Stimulated activated CD8-positive, alpha-beta memory T cell treated with anti-CD3 and anti-CD28 coated beads, Interleukin-4, amount 100 ng/mL, for 48 hours (primary cell): ENCODE measurements at places on chromosomes 3 and 15.

GRCh38 chr3:53065841-53066480, 20.1 kb upstream of the SFMBT1 start:
- no peak for DNase-seq

- peak; percentile 90 for DNase-seq
Observed at GRCh38 chr15:31391687-31392671, 65.3 kb downstream of the KLF13 start.

DNA sequence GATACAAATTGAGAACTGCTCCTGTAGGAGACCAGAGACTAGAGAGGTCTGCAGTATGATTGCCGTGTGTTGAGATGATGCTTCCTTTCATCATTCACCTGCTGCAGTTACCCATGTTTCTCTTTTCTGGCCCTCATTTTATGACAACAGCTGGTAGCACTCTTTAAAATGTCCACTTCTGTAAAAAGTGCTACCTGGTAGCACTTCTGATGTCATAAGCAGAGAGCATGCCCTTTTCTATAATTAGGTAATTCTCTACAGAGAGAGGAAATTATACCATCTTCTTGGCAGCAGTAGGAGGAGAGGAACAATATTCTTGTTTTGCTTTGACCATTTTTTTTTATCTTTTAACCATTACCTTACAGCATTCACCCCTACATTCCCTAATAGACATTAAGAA, 123.8 kb downstream of the PPM1L start:
- DNase-seq: no peak

- no peak for DNase-seq
Observed at GRCh38 chr15:75994220-75994619, 18.0 kb downstream of the NRG4 start.

- no peak for DNase-seq
Observed at GRCh38 chr15:57385923-57386390, 9.7 kb downstream of the CGNL1 start.

DNA sequence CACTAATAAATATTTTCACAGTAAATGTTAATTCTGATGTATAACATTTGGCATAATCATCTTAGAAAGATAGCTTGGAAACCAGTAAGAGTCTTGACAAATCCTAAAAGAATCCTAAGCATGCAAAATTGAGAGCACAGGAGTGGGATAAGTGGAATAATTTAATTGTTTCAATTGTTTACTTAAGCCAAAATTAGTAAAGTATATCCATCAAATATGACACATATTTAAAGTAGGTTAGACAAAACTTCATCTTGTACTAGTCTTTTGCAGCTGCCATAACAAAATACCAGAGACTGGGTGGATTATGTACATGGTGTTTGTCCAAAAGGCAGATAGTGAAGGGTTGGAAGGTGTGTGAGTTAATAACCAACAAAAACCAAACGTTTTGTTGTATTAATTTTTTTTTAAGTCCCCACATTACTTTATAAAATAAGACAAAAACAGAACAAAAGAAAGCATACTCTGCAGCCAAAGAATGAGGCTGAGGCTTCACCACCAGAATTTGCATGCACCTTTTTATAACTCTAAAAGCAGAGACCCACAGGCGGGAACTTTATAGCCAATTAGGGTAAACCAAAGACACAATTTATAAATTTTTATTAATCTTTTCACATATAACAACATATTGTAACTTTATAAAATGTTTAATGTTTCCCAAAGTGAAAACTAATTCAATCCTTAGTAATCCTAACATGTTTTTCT, 41.9 kb upstream of the CD200R1L start:
- DNase-seq: no peak

DNA sequence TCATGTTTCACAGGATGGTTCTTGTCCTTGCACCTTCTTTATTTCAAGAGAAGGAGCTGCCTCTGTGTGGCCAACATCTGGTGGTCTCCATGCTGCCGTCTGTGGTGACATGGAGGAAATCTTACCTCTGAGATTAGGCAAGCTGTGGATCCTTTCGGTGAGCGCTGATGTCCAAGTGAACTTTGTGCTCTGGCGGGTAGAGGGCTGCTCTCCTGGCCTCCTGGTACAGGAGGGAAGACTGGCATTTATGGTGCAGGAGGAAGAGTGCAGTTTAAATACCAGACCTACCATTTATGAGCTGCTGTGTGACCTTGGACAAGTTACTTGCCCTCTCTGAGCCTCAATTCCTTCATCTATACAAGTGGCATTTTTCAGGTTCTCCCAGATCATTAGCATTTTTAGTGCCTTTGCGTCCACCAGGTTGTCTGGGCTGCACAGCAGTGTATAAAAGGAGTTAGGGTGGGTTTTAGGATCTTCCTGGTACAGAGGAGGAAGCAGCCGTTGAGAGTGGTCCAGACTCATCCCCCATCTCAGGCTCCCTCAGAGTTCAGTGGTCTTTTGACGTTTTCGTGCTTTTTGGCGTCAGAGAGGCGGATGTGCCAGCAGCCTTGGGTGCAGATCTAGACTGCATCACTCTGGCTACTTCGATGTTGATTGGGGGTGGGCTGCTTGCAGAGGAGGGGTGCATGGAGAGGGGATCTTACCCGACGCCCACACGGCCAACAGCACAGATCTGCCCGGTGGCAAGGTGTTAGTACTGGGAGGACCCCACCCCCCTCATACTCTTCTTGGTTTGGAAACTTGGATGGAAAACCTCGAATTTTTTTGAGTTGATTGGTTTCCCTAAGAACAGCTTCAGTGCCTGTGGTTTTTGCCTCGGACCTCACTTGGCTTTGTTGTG, 162.2 kb downstream of the ITPR1 start:
- no peak for DNase-seq

- DNase-seq: no peak
Observed at GRCh38 chr3:66693461-66694031, 192.7 kb upstream of the LRIG1 start.

- peak; percentile 99 for DNase-seq
Observed at GRCh38 chr3:184298759-184299487, at the start of gene PSMD2. TSS of gene PSMD2 (plus strand) at chr3:184299241. CDS start at chr3:184299267, 26 bp downstream.

DNA sequence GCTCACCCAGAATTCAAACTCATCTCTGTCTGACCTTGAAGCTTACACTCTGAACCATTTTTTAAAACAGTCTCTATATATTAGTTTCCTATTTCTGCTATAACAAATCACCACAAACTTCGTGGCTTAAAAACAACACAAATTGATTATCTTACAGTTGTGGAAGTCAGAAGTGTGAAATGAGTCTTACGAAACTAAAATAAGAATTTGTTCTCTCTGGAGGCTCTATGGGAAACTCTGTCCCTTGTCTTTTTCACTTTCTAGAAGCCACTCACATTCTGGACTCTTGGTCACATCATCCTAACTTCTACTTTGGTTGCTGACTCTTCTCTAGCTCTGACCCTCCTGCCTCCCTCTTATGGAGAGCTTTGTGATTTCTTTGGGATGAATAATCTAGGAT, 429.3 kb upstream of the THBS1 start:
- no peak for DNase-seq

DNA sequence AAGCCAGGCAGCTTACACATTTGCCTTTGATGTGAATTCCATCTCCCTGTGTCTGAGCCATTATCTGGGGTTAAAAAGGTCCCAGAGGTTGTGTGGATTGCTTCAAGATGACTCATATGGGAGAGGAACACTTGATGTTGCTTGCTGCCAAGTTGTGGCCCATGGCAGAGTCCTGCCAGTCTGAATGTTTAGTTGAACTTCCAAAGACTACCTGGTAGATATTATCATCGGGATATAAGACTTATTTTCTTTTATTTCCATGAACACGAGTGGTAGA, 85.6 kb downstream of the TJP1 start:
- DNase-seq: no peak

GRCh38 chr15:93527374-93528050, 438.5 kb upstream of the RGMA start:
- DNase-seq: no peak

GRCh38 chr15:90266485-90266884, 1.0 kb downstream of the NGRN start:
- DNase-seq: peak; percentile 47

DNA sequence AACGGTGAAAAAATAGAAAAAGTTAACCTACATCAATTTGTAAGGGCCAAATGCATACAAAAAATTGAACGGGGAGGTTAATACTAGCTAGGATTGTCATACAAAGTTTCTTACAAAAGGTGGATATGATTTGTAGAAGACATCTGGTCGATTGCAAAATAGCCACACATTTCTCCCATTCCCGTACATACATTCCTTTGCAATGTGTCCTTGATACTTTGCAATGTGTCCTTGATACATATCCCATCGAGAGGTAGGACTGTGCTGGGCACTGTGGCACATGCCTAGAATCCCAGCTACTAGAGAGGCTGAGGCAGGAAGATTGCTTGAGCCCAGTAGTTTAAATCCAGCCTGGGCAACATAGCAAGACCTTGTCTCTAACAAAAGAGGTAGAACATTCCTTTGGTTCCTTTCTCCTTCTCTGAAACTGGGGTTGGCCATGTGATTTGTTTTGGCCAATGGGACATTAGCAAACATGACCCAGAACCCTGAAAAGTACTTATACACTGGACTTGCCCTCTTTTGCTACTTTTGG, 9.5 kb downstream of the TTBK2 start:
- DNase-seq: no peak
